CD8-positive, alpha-beta memory T cell (primary cell): ENCODE measurements at places on chromosomes 2 and 18. TPM values are rescaled to one million over a fixed set of nuclear protein-coding genes. Genes with fewer than 3 reads are reported as not detected.

Gene LIMS3
- total RNA-seq = 0.91 TPM

Gene CPLX4
- total RNA-seq = not detected

Gene CPO
- total RNA-seq = not detected

Gene PTH2R
- not detected for total RNA-seq

Gene TTC27
- 41.7 TPM for total RNA-seq

Gene EMILIN2
- 27.8 TPM for total RNA-seq

Gene LYG1
- total RNA-seq = 1.0 TPM

Gene RGPD6
- total RNA-seq = 17.4 TPM

Gene PCARE
- total RNA-seq = not detected

Gene PLCD4
- not detected for total RNA-seq

Gene GALNT5
- not detected for total RNA-seq

Gene INPP5D
- 51.0 TPM for total RNA-seq

Gene BCL2
- 58.9 TPM for total RNA-seq

Gene G6PC2
- not detected for total RNA-seq

Gene TGFBRAP1
- total RNA-seq = 32.1 TPM

Gene VWA3B
- total RNA-seq = not detected

Gene IL36RN
- not detected for total RNA-seq

Gene IGFBP5
- total RNA-seq = not detected

Gene NMS
- total RNA-seq = not detected

Gene RBMS1
- total RNA-seq = 48.8 TPM

Gene DYNAP
- total RNA-seq = not detected

Gene KLHL30
- not detected for total RNA-seq

Gene SOX11
- total RNA-seq = not detected

Gene ZNF396
- 1.7 TPM for total RNA-seq

Gene SULT1C2
- total RNA-seq = not detected

Gene DHRS9
- 0.20 TPM for total RNA-seq

Gene UGT1A5
- total RNA-seq = not detected

Gene REG3A
- not detected for total RNA-seq

Gene REG3G
- total RNA-seq = not detected

Gene STK39
- total RNA-seq = 28.3 TPM

Gene MC5R
- total RNA-seq = not detected

Gene RAB27B
- total RNA-seq = 0.15 TPM

Gene RNF125
- 41.3 TPM for total RNA-seq
